ENCODE measurements at places on chromosomes 4 and X.

GRCh38 chrX:145816601-145817315, 871 bp upstream of the SLITRK2 start:
- no peak for DNase-seq

DNA sequence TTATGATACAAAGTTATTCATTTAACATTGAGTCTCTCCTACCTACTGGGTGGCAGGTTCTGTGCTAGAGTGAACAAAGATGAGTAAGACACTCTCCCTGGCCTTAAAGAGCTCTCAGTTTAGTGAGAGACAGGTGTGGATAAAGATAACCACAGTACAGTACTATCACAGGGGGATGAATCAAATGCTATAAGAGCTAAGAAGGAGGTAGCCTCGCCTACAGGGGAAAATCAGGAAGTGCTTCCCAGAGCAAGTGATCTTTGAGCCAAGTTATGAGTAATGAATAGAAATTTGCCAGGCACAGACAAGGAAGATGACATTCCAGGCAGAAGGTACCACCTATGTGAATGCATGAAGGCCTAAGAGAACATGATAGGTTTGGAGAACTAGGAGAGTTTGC, 3.4 kb upstream of the IGBP1 start:
- no peak for DNase-seq

DNA sequence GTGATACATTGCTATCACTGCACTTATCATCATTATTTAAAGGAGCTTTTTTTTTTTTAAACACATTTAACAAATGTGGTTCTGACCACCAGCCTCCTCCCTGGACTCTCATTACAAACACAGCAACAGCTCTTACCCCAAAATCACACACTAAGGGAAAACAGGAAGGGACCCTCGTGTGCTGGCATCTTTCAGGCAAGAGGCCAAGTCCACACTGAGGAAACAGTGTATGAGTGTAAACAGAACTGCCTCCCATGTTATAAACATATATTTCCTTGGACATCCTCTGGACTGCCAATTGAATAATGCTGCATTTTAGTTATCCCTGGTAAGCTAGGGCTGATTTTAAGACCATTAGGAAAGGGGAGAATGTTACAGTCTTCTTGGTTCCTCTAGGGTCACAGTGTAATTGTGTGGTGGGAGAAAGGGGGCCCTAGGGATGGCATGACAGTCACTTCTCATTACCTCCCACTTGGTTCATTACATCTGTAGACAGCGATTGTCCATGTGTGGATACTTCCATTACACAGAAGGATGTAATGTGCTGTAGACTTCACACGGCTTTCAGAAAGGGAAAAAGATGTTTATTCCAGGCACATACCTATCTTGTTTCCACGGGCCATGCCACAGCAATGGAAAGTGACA, 244.6 kb upstream of the TET2 start:
- no peak for DNase-seq

DNA sequence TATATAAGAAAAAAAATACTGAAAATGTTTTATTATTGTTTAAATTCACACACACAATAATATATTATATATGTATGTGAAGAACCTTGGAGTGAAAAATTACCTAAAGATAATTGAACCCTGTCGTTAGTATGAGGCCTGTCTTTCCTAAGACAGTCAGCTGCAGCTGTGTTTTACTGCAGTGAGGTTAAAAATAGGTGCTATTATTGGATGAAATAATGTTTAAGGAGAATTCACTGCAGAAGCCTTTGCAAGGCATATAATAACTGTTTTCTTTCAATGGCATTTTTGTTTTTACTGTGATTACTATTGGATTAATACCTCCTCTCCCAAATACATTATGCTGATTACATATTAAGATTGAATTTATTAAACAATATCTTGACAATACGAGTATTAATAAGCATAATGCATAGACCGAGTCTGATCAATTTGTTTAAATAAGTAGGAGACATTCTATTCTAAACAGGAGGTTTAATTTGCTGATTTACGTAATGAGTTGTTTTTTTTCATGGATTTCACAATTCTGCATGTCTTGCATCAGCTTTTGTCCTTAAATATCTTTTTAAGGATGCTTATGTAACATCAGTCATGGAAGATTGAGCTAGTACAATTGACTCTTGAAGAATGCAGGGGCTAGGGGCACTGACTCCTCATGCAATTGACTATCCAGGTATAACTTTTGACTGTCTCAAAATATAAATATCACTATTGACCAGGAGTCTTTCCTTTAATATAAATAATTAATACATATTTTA, 1181.1 kb upstream of the PCDH7 start:
- no peak for DNase-seq

DNA sequence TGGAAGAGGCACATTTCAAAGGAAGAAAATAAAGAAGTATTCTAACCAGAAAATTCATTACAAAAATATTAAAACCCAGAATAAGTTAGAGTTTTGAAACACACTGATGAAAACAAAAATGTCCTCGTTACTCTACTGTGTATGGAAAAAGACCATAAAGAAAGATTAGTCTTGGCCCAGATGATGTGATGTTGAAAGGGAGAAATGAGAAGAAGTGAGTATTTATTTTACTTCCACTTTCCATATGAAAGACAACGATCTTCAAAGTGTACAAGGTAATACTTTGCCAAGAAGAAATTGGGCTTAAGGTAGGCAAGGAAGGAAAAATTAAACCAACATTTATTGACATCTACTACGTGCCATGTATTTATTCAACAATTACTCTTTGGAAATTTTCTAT, 48.6 kb upstream of the EMCN start:
- DNase-seq, result no peak

DNA sequence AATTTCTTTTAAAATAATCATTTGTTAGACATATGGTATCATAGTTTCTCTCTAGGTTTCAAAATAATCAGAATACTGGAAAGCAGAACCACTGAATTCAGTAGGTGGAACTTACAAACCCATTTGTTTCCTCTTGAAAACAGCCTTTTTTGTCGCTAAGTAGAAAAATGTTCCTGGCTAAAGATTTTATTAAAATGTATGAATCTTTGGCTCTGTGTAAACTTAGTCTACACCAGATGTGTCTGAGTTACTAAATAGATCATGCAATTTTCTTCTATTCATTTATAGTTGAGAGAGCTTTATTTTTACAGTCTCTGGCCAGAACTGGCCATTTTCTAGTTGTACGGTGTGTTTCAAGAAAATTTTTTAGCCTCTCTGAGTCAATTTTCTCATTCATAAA, 1.0 kb downstream of the CYSLTR1 start:
- DNase-seq, result no peak
